ENCODE measurements at places on chromosomes 4 and X. TPM values are rescaled to one million over a fixed set of nuclear protein-coding genes. Genes with fewer than 3 reads are reported as not detected.

GRCh38 chr4:173866322-173867026, 336.4 kb upstream of the HAND2 start:
- DNase-seq, result no peak

The CFAP299 gene
- total RNA-seq, result 2.7 TPM

The MAGEE2 gene
- not detected for total RNA-seq

The GPR119 gene
- not detected for total RNA-seq

- no peak for DNase-seq
These were observed 1084.4 kb upstream of the SLIT2 start for GRCh38 chr4:19167311-19167710.

- no peak for DNase-seq
These were observed 69.8 kb downstream of the SHROOM3 start for GRCh38 chr4:76504613-76505465.

DNA sequence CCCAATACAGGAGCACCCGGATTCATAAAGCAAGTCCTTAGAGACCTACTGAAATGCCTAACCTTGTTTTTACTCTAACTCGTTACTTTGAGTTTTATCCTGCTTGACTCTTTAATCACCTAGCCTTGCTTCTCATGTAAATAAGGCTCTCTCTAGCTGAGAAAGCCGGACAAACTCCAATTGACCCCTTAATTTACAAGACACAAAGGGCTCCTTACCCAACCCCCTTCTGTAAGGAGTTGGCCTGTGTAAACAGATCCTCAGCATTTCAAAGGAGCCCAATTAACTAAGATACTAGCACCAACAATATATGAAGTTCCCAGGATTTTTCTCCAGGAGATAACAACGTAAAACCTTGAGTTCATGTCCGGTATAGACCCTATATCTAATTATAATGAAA, 61.7 kb downstream of the CT47B1 start:
- no peak for DNase-seq

- no peak for DNase-seq
These were observed 515.1 kb upstream of the ZFP42 start for GRCh38 chr4:187480146-187481145.

- DNase-seq, result no peak
These were observed 11.2 kb downstream of the ARX start for GRCh38 chrX:25004485-25005032.

The TMEM271 gene
- not detected for total RNA-seq
